B cell (primary cell): ENCODE measurements at places on chromosomes 6 and 20.

GRCh38 chr6:39188571-39188970 lies 40.7 kb downstream of the KCNK5 start:
- H3K4me1 ChIP-seq = no peaks in the 10 kb centered on the region
- no peak for DNase-seq
- no peak overlapping the region for H3K4me3 ChIP-seq
- H3K27me3 ChIP-seq = no peaks in the 10 kb centered on the region
- no peaks in the 10 kb centered on the region for H3K36me3 ChIP-seq

DNA sequence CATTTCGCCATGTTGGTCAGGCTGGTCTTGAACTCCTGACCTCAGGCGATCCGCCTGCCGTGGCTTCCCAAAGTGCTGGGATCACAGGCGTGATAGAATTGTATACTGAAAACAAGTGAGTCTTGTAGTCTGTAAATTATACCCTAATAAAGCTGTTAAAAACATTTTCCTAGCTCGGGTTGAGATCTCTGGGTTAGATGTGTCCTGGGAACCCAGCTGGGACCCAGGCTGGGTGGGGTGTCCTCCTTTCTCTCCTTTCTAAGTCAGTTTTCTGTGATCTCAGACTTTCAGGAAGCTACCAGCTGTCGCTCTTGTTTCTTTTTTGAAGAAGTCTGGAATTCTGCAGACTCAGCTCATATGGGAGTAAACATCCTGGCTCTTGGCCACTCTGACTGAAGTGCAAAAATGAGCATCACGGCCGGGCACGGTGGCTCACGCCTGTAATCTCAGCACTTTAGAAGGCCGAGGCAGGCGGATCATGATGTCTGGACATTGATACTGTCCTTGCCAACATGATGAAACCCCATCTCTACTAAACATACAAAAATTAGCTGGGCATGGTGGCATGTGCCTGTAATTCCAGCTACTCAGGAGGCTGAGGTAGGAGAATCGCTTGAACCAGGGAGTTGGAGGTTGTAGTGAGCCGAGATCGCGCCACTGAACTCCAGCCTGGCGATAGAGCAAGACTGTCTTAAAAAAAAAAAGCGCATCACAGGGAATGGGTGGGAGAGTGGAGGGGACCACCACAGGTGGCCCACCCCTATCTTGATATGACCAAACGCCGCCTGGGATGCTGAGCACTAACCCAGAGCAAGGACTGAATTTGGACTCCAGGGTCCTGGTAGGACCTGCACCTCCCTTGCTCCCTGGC lies 9.9 kb upstream of the PCIF1 start:
- no peak overlapping the region for H3K27ac ChIP-seq
- no peak for DNase-seq
- H3K36me3 ChIP-seq = no peaks in the 10 kb centered on the region
- H3K4me1 ChIP-seq = no peaks in the 10 kb centered on the region
- peaks cover 4% of the 10 kb centered on the region for H3K27me3 ChIP-seq

- H3K4me3 ChIP-seq = no peak overlapping the region
- no peak overlapping the region for H3K27ac ChIP-seq
- no peaks in the 10 kb centered on the region for H3K36me3 ChIP-seq
These were observed 51.1 kb upstream of the SLC24A3 start for GRCh38 chr20:19161336-19161735.

- H3K36me3 ChIP-seq = no peaks in the 10 kb centered on the region
- H3K27me3 ChIP-seq = no peaks in the 10 kb centered on the region
- no peak for DNase-seq
These were observed 255.4 kb downstream of the OGFRL1 start for GRCh38 chr6:71544028-71544427.

DNA sequence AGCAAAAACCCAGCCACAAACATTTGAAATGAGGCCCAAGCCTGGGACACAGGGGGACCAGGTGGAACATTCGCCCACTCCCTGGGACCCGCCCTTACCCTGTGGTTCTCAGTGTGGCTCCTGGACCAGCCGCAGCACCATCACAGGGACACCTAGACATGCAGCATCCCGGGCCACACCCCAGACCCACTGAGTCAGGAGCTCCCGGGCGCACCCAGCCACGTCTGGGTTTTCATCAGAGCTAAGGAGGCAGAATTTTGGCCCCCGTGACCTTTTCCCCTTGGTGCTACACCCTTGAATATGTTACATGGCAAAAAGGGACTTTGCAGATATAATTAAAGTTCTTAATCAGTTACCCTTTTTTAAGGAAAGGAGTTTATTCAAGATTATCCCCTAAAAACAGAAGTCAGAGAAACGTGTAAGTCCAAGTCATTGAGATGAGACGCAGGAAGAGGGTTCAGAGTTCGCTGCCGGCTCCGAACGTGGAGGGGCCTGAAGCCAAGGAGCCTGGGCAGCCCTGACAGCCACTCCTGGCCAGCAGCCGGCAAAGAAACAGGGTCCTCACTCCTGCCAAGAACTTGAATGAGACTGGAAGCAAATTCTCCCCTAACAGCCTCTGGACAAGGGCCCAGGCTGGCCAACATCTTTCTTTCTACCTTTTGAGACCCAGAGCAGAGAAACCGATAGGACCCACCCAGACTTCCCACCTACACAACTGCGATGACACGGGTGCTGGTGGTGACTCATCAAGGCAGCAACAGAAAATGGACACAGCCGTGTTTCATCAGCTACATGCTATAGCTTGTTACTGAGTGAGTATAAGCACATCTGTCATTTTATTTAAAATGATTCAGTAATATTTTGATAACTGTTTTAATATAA lies 25.3 kb downstream of the BFSP1 start:
- DNase-seq = peak; percentile 9
- no peak overlapping the region for H3K4me3 ChIP-seq
- H3K4me1 ChIP-seq = peaks cover 17% of the 10 kb centered on the region
- H3K27me3 ChIP-seq = no peaks in the 10 kb centered on the region
- peak overlapping the region; percentile 20 for H3K27ac ChIP-seq

DNA sequence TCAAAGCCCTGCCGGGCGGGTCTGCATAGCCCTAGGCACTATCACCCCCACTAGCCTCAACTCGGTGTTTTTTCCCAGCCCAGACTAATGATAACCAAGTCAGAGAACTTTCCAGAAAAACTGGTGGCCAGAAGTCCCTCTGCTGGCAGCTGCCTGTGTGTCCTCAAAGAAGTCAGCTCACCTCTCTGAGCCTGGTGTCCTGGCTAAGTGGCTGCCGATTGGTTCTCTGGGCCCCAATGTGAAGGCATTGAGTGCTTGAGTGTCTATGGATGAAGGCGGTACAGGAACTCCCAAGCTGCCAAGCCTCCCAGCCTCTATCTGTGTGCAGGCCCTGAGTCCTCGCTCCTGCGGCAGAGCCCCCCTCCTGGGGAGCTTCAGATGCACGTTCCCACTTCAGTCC lies 355.6 kb downstream of the TAF4 start:
- no peak for DNase-seq
- no peak overlapping the region for H3K4me3 ChIP-seq
- H3K36me3 ChIP-seq = no peaks in the 10 kb centered on the region
- H3K4me1 ChIP-seq = no peaks in the 10 kb centered on the region
- H3K27ac ChIP-seq = no peak overlapping the region

DNA sequence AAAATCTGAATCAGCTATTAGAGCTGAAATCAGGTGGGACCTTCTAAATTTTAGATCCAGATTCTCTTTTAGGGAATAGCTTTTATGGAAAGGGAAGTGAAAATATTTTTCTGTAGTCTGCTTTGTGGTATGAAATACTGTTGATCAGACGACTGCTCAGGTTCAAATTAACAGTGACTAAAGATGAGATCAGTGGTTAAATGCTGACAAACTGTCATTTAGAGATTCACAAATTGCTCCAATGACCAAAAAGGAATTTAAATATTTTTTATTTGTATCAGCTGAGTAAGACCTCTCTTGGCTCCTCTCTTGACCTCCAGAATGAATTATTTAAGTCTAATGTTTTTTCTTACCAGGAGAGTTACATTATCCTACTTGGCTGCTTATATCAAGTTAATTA lies 77.3 kb downstream of the KCNQ5 start:
- H3K27ac ChIP-seq = no peak overlapping the region
- H3K4me3 ChIP-seq = no peak overlapping the region
- no peak for DNase-seq
- H3K36me3 ChIP-seq = peaks cover 6% of the 10 kb centered on the region

- H3K27me3 ChIP-seq = no peaks in the 10 kb centered on the region
- H3K36me3 ChIP-seq = peaks cover 16% of the 10 kb centered on the region
- DNase-seq = no peak
- H3K4me3 ChIP-seq = no peak overlapping the region
- no peaks in the 10 kb centered on the region for H3K4me1 ChIP-seq
These were observed 27.2 kb downstream of the MCUR1 start for GRCh38 chr6:13787137-13787536.

- peak overlapping the region; percentile 77 for H3K27ac ChIP-seq
- peaks cover 43% of the 10 kb centered on the region for H3K4me1 ChIP-seq
- no peak overlapping the region for H3K4me3 ChIP-seq
These were observed 6.7 kb downstream of the SFT2D1 start for GRCh38 chr6:166335378-166336302.

DNA sequence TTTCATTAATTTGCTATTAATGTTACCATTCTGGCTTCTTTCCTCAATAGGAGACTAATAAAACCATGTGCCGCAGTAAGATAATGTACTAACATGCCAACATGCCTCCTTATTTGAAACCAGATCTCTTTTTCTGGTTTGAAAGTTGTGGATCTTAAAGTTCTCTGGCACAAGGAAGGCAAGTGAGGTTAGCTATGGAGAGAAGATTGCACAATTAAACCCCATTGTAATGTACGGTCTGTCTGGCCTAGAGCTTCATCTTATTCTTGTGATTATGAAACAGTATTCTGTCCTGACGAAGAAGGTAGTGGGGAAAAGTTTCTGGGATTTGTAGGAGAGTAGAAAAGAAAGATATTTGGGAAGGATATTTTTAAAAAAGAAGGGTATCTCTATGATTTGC lies 68.4 kb downstream of the EYA4 start:
- no peaks in the 10 kb centered on the region for H3K4me1 ChIP-seq
- H3K27me3 ChIP-seq = peaks cover 3% of the 10 kb centered on the region
- no peak for DNase-seq
- H3K27ac ChIP-seq = no peak overlapping the region

- no peaks in the 10 kb centered on the region for H3K4me1 ChIP-seq
- H3K27me3 ChIP-seq = no peaks in the 10 kb centered on the region
- H3K27ac ChIP-seq = no peak overlapping the region
- H3K36me3 ChIP-seq = no peaks in the 10 kb centered on the region
- no peak for DNase-seq
- H3K4me3 ChIP-seq = no peak overlapping the region
These were observed 563.9 kb downstream of the TFAP2A start for GRCh38 chr6:9851006-9851405.

DNA sequence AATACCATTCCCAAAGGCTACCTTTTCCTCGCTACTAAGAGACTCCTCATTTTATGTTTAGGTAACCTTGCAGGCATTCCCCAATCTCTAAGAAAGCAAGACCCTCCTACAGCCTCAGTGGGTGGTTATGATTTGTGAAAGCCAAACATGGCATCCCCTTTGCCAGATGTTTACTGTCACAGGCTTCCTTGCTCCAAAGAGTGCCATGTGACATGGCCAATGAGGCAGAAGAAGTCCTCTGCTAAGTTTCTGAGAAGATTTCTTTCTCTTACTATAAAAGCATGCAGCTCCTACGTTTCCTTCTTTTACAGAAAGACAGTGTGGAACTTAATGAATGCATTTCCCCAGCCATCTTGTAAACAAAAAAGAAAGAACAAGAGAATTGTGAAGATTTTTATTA lies 688.2 kb downstream of the TBC1D32 start:
- no peak for DNase-seq
- H3K4me3 ChIP-seq = no peak overlapping the region
- H3K27ac ChIP-seq = no peak overlapping the region

DNA sequence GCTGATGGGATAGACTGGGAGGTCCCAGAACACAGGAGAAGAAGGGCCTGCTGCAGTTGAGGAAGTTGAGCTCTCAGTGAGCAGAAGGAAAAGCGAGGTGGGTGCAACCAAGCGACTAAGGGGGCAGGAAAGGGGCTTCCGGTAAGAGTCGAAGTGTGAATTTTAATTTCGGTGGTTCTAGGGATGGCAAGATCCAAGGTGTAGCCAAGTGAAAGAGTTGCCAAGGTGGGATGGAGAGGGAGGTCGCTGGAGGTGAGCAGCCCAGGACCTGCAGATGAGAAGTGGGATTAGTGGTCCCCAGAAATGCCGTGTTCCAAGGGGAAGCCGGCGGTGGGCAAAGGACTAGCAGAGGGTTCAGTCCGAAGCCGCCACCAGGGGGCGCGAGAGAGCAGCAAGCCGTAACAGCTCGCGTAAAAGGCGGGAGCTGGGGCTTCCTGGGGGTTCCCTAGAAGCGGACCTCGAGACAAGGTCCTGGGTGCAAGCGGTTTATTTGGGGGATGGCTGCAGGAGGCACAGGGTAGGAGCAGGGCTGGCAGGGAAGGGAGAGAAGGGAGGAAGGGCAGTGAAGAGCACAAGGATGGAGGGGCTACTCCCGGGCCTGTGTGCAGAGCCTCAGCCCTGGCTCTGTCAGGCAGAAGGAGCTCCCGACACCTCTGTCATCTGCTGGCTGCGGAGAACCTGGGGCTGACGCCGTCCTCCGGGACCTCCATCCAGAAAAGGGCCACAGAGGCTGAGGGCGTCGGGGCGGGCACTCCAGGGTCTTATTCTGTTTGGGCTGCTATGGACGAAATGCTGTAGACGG lies 103.6 kb downstream of the PAX1 start:
- no peak overlapping the region for H3K27ac ChIP-seq
- no peak overlapping the region for H3K4me3 ChIP-seq
- no peaks in the 10 kb centered on the region for H3K4me1 ChIP-seq
- peak; percentile 16 for DNase-seq
- H3K27me3 ChIP-seq = no peaks in the 10 kb centered on the region
- H3K36me3 ChIP-seq = no peaks in the 10 kb centered on the region
